ENCODE measurements at places on chromosomes 3 and 15. TPM values are rescaled to one million over a fixed set of nuclear protein-coding genes. Genes with fewer than 3 reads are reported as not detected.

- no peaks in the 10 kb centered on the region for H3K4me1 ChIP-seq
- no peak overlapping the region for H3K27ac ChIP-seq
- no peaks in the 10 kb centered on the region for H3K36me3 ChIP-seq
- no peak for DNase-seq
Measured at GRCh38 chr15:86611417-86612040, 531.9 kb downstream of the AGBL1 start.

GRCh38 chr15:101052681-101053121, 133.5 kb downstream of the LRRK1 start:
- no peak for DNase-seq
- H3K36me3 ChIP-seq = no peaks in the 10 kb centered on the region
- no peak overlapping the region for H3K27ac ChIP-seq
- peaks cover 93% of the 10 kb centered on the region for H3K27me3 ChIP-seq
- no peak overlapping the region for H3K4me3 ChIP-seq
- no peaks in the 10 kb centered on the region for H3K4me1 ChIP-seq

GRCh38 chr3:37974121-37975083, 16.2 kb upstream of the VILL start:
- H3K36me3 ChIP-seq = peaks cover 4% of the 10 kb centered on the region
- H3K27me3 ChIP-seq = no peaks in the 10 kb centered on the region
- H3K4me1 ChIP-seq = peaks cover 3% of the 10 kb centered on the region
- peak; percentile 91 for DNase-seq
- no peak overlapping the region for H3K27ac ChIP-seq

DNA sequence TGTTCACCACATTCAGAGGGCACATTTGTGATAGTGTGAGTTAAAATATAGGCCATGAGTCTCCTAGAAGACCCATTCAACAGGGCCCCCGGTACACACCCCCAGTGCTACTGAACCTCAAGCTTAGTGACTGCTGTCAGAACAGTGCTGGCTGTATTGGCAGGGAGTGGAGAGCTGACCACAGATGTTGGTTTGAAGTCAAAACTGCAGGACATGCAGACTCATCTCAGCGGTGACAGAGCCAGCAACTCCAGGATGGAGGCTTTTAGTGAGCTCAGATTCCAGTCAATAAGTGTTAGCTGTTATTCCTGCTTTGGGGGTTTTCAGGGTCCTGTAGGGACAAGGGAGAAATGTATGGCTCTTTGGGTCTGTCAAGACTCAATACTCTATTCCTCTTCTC, 29.1 kb downstream of the PRR20G start:
- no peak overlapping the region for H3K27ac ChIP-seq
- peaks cover 5% of the 10 kb centered on the region for H3K27me3 ChIP-seq
- no peak for DNase-seq

DNA sequence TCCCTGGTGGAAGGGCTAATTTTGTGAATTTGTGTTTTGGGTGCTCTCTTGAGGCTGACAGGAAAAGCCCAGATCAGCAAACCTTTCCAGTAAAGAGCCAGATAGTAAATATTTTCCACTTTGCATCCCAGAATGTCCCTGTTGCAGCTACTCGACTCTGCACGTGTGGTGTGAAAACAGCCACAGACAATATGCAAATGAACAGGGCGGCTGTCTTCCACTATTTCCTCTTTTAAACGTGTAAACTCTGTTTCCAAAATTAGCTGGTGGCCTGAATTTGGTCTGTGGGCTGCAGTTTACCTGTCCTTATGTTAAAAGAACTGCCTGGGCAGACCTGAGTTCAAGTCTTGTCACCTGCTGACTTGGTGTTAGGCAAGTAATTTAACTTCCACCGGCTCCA, 202.7 kb downstream of the EDEM1 start:
- no peaks in the 10 kb centered on the region for H3K36me3 ChIP-seq
- H3K27me3 ChIP-seq = peaks cover 19% of the 10 kb centered on the region
- H3K27ac ChIP-seq = no peak overlapping the region
- no peak for DNase-seq

- no peak overlapping the region for H3K4me3 ChIP-seq
- no peaks in the 10 kb centered on the region for H3K27me3 ChIP-seq
- no peak for DNase-seq
- H3K4me1 ChIP-seq = no peaks in the 10 kb centered on the region
Measured at GRCh38 chr3:88573472-88573871, 423.7 kb downstream of the C3orf38 start.

- H3K4me3 ChIP-seq = no peak overlapping the region
- H3K27ac ChIP-seq = no peak overlapping the region
- no peak for DNase-seq
- H3K4me1 ChIP-seq = no peaks in the 10 kb centered on the region
- H3K36me3 ChIP-seq = no peaks in the 10 kb centered on the region
- peaks cover 12% of the 10 kb centered on the region for H3K27me3 ChIP-seq
Measured at GRCh38 chr15:51318382-51319150, 19.8 kb downstream of the CYP19A1 start.

DNA sequence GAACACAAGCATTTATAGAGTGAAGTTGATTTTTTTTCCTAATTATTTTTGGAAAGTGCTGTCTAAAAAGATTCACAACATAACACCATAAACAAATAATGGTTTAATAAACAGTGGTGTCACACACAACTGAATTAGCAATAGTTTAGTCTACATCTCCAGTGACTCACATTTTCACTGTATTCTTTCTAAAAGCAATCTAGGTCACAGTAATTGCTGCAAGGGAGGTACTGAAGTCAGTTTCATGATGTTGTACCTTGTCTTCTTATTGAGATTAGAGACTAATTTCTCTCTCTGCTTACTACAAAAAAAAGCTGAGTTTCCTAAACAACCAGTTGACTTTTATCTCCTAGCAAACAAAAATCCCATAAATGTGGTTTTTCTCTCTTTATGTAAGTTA, 29.6 kb downstream of the PLSCR4 start:
- no peak overlapping the region for H3K27ac ChIP-seq
- DNase-seq = no peak
- H3K36me3 ChIP-seq = no peaks in the 10 kb centered on the region
- no peaks in the 10 kb centered on the region for H3K27me3 ChIP-seq
- no peak overlapping the region for H3K4me3 ChIP-seq
- H3K4me1 ChIP-seq = no peaks in the 10 kb centered on the region

GRCh38 chr15:89068325-89068784, 19.9 kb upstream of the ABHD2 start:
- no peak overlapping the region for H3K4me3 ChIP-seq
- H3K36me3 ChIP-seq = no peaks in the 10 kb centered on the region
- H3K27ac ChIP-seq = peak overlapping the region; percentile 55
- DNase-seq = peak; percentile 54
- H3K4me1 ChIP-seq = peaks cover 10% of the 10 kb centered on the region

DNA sequence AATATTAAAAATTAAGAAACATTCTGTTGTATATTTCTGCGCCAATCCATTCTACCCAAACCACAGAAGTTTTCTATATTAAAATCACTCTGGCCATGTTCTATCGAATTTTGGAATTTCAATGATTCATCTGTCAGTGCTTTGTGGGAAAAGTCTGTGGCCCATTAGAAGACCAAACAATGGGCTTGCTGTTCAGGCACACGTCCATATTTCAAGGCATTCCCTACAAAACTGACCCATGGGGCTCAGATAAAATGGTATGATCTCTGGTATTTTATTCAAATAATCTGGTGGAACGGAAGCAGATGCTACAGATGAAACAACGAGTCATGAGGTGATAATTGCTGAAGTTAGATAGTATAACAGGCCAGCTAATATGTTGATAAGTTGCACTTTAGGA, 12.4 kb downstream of the NPHP3 start:
- H3K4me3 ChIP-seq = no peak overlapping the region
- no peak overlapping the region for H3K27ac ChIP-seq
- H3K4me1 ChIP-seq = no peaks in the 10 kb centered on the region
- no peaks in the 10 kb centered on the region for H3K36me3 ChIP-seq
- no peaks in the 10 kb centered on the region for H3K27me3 ChIP-seq

DNA sequence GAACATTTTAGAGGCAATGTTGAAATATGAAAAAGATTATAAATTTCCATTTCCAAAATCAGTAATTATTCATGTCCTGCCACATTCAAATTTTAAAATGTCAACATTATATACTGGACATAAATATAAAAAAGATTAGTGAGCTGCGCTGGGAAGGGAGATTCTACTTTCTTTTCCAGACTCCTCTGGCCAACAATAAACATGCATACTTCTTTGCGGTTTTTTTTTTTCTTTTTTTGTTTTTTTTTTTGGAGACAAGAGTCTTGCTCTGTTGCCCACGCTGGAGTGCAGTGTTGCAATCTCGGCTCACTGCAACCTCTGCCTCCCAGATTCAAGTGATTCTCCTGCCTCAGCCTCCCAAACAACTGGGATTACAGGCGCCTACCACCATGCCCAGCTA, 105.5 kb downstream of the ADAM10 start:
- peaks cover 64% of the 10 kb centered on the region for H3K36me3 ChIP-seq
- no peaks in the 10 kb centered on the region for H3K4me1 ChIP-seq
- no peak for DNase-seq
- no peaks in the 10 kb centered on the region for H3K27me3 ChIP-seq
- H3K27ac ChIP-seq = no peak overlapping the region
- no peak overlapping the region for H3K4me3 ChIP-seq

DNA sequence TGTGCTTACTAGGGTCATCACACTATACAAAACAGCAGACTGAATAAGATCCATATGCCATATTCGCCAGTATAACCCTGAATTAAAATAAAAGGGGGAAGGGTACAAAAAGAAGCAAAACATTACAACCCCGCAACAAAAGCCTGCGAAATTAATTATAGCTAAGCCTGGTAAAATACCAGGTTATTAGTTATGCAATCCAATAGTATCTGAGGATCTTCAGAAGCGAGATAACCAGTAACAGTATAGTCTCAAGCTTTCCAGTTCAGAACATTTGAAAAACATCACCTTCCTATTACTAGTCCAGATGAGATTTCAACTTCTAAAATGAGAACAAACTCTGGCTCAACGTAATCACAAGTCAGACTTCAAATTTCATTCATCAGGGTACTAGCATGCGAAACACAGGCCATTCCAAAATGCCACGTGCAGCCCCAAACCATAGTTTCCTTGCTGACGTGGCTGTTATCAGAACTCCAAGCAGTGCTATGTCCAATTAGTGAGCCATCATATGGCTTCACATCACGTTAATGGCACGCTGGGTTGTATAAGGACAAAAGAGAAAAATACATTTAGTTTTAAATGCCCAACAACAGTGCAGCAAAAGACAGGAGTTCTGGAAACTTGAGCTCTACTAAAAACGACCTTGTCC, 1.1 kb downstream of the SSR3 start:
- H3K36me3 ChIP-seq = peaks cover 49% of the 10 kb centered on the region
- H3K27me3 ChIP-seq = no peaks in the 10 kb centered on the region
- peaks cover 6% of the 10 kb centered on the region for H3K4me1 ChIP-seq
- peak; percentile 28 for DNase-seq

The CCR3 gene
- not detected for polyA plus RNA-seq

The SLC38A3 gene
- polyA plus RNA-seq = not detected

The CEP97 gene
- 3.5 TPM for polyA plus RNA-seq

The PLA2G4E gene
- not detected for polyA plus RNA-seq

The SHISA5 gene
- 68.2 TPM for polyA plus RNA-seq

The RLBP1 gene
- polyA plus RNA-seq = not detected
